ENCODE measurements at places on chromosomes 6 and 20.

DNA sequence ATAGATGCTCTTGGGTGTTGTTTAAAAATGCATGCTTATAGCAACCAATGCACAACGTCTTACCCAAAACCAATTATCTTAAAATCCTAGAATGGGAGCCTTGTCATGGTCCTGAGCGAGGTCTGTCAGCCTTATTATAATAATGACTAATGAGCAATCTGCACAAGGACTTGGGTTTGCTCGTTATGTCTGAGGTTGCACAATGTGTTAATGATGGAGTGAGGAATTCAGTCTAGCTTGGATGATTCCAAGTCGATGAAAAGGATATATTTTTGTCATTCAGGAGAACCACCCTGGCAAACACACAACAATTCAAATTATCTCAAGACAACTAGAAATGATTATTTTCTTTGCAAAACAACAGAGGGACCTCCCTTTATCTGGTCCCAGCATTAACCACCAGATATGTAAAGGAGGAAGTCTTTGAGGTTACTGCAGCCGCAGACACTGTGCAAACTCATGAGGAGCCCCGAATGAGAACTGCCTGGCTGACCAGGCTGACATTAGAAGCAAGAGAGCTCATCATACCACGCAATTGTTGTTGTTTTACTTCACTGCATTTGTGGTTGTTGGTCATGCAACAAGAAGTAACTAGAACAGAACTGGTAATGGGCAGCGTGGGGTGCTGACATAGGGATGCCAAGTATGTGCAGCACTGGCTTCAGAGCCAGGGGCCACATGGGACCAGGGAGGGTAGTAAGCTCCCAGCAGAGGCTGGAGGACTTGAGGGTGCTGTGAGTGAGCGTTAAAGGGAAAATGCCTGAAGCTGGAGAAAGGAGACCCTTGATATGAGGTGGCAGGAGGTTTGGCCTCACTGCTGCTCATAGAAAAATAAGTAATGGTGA, 488.3 kb downstream of the CDH26 start:
- H3K36me3 ChIP-seq: no peaks in the 10 kb centered on the region
- no peak overlapping the region for H3K4me3 ChIP-seq
- DNase-seq: no peak
- H3K27ac ChIP-seq: no peak overlapping the region
- no peaks in the 10 kb centered on the region for H3K4me1 ChIP-seq

DNA sequence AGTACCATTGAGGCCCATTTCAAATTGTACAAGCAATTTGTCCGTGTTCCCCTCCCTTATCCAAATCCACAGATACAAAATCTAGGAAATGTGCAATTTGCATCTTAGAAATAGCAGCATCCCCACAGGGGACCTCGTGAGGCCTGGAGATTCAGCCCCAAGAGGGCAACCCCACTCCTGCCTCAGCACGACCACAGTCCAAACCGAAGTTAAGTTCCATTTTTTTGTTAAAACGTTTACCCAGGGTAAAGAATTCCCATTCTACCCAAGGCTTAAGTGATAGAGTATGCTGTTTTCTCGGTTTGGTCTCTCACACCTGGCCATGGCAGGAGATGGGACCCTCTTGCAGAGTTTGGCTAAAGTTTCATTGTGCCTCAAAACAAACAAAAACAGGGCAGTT, 41.2 kb downstream of the PLCG1 start:
- peaks cover 49% of the 10 kb centered on the region for H3K36me3 ChIP-seq
- H3K4me3 ChIP-seq: no peak overlapping the region
- H3K27me3 ChIP-seq: no peaks in the 10 kb centered on the region
- no peak overlapping the region for H3K27ac ChIP-seq

DNA sequence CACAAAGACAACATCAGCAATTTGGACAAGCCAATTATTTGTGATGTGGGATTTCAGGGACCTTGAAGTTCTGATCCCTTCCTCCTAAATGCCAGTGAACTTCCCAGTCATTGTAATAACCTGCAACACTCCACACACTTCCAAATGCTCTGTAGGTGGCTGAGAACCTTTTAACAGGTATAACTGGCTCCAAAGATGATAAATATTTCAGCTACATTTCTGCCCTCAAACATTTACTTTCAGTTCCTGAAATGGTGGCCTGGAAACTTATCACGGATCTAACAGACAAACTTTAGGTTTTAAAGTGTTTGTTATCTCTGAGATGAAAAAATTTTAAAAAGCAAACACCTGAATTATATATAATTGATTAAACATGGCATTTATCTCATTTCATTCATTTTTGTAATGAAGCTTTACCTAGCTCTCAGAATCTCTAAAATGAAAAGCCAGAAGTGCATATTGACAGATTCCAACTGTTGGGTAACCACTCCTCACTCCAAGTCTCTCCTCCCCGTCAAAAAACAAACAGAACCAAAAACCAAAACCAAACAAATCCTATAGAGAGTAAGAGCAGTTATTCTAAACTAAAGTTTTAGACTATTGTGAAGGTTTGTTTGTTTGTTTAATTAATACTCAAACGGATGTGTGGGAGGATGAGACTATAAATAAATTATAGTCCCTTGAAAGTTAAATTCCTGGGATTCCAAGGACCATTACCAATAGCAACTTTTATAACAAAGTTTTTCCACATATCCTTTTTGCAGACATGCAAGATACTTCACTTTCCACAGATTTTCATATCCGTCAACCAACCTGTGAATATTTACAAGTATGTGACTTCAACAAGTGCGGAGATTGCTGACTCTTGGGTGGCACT, 12.4 kb upstream of the KIAA0408 start:
- H3K36me3 ChIP-seq: peaks cover 22% of the 10 kb centered on the region
- no peak for DNase-seq
- H3K27me3 ChIP-seq: no peaks in the 10 kb centered on the region
- H3K4me1 ChIP-seq: peaks cover 2% of the 10 kb centered on the region
- H3K4me3 ChIP-seq: no peak overlapping the region
- H3K27ac ChIP-seq: no peak overlapping the region

GRCh38 chr6:21992178-21992967, 304.5 kb downstream of the PRL start:
- peaks cover 2% of the 10 kb centered on the region for H3K36me3 ChIP-seq
- no peaks in the 10 kb centered on the region for H3K27me3 ChIP-seq
- H3K4me3 ChIP-seq: no peak overlapping the region
- no peak overlapping the region for H3K27ac ChIP-seq
- DNase-seq: no peak

DNA sequence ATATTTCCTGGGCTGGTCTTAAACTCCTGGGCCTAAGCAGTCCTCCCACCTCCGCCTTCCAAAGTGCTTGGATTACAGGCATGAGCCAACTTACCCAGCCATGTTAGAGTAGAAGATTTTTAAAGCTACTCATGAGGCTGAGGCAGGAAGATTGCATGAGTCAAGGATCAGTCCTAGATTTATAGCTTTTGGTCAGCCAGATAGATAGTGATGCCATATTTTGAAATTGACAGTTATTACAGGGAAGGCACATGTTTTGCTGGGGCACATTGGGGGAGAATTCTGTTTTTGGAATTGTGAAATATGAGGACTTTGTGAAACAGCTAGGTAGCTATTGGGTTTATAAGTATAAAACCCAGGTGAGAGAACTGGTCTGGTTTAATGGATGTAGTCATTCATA, 40.9 kb downstream of the DOP1A start:
- no peaks in the 10 kb centered on the region for H3K27me3 ChIP-seq
- H3K36me3 ChIP-seq: peaks cover 21% of the 10 kb centered on the region
- no peak overlapping the region for H3K27ac ChIP-seq

GRCh38 chr6:98717322-98717877, 117.0 kb upstream of the POU3F2 start:
- peak overlapping the region; percentile 10 for H3K4me3 ChIP-seq
- H3K27me3 ChIP-seq: no peaks in the 10 kb centered on the region
- 0 out of 3 replicates have a peak, but pooled peaks cover under 1% of the 10 kb centered on the region for H3K36me3 ChIP-seq
- H3K27ac ChIP-seq: no peak overlapping the region
- no peak for DNase-seq

GRCh38 chr6:33786736-33787135, 2.2 kb downstream of the LEMD2 start:
- no peak overlapping the region for H3K27ac ChIP-seq
- H3K4me1 ChIP-seq: peaks cover 27% of the 10 kb centered on the region
- H3K36me3 ChIP-seq: peaks cover 16% of the 10 kb centered on the region
- peak overlapping the region; percentile 85 for H3K4me3 ChIP-seq
- H3K27me3 ChIP-seq: no peaks in the 10 kb centered on the region
- DNase-seq: no peak

- H3K27ac ChIP-seq: no peak overlapping the region
- H3K4me1 ChIP-seq: no peaks in the 10 kb centered on the region
- H3K27me3 ChIP-seq: no peaks in the 10 kb centered on the region
- no peak overlapping the region for H3K4me3 ChIP-seq
- no peak for DNase-seq
- H3K36me3 ChIP-seq: no peaks in the 10 kb centered on the region
Measured at GRCh38 chr6:167323111-167323510, 1.8 kb upstream of the TTLL2 start.

GRCh38 chr6:166515072-166515810, 71.2 kb downstream of the RAMACL start:
- no peaks in the 10 kb centered on the region for H3K27me3 ChIP-seq
- no peak for DNase-seq
- no peak overlapping the region for H3K27ac ChIP-seq
- H3K36me3 ChIP-seq: peaks cover 31% of the 10 kb centered on the region

DNA sequence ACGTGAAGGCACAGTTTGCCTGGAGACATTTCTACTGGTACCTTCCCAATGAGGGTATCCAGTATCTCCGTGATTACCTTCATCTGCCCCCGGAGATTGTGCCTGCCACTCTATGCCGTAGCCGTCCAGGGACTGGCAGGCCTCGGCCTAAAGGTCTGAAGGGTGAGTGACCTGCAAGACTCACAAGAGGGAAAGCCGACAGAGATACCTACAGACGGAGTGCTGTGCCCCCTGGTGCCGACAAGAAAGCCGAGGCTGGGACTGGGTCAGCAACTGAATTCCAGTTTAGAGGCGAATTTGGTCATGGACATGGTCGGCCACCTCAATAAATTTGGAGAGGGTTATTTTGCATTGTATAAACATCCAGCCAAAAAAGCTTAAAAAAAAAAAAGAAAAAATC, 420.3 kb upstream of the FLRT3 start:
- H3K4me1 ChIP-seq: no peaks in the 10 kb centered on the region
- no peak overlapping the region for H3K4me3 ChIP-seq
- no peaks in the 10 kb centered on the region for H3K27me3 ChIP-seq
- no peaks in the 10 kb centered on the region for H3K36me3 ChIP-seq

GRCh38 chr6:154986787-154987235, 8.3 kb upstream of the TIAM2 start:
- DNase-seq: no peak
- no peak overlapping the region for H3K27ac ChIP-seq
- H3K27me3 ChIP-seq: no peaks in the 10 kb centered on the region
- no peak overlapping the region for H3K4me3 ChIP-seq

DNA sequence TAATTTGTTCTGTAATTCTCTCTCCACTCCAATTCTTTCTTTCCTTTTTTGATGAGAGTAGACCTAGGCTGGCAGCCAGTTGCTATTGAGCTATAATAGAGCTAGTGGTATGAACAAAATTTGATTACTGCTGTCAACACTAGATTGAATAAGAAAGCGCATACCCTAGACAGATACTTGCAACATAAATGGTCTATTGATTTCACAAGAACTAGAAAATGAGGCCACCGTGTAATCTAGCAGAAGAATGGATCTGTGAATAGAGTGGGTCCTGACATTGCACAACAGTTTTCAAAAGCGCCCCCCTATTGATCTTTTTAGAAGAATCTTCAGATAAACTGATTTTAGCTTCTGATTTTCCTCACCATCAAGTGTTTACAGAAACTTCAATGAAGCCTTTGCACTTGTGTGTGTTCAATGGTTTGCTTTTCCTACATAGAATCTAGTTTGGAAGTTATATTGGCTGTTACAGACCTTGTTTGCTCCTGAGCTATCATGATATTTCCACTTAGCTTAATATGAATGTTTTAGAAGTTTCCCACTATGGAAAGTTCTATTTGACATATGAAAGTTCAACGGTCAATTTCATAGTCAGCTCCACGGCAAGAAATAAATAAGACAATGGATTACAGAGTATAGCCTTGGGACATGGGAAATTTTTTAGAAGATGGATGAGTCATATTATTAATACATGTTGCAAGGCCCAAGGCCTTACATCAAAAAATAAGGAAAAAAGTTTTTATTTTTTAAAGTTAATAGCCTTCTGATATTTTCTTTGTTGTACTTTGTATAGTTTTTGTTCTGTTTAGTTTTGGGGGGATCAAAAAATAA, 55.6 kb downstream of the UTRN start:
- H3K27ac ChIP-seq: no peak overlapping the region
- H3K36me3 ChIP-seq: no peaks in the 10 kb centered on the region
- H3K4me1 ChIP-seq: peaks cover 11% of the 10 kb centered on the region
- no peaks in the 10 kb centered on the region for H3K27me3 ChIP-seq
- H3K4me3 ChIP-seq: no peak overlapping the region

GRCh38 chr6:159969921-159970320, 1.0 kb downstream of the IGF2R start:
- DNase-seq: no peak
- H3K4me3 ChIP-seq: peak overlapping the region; percentile 96
- peaks cover 7% of the 10 kb centered on the region for H3K4me1 ChIP-seq
- H3K27me3 ChIP-seq: no peaks in the 10 kb centered on the region
- H3K27ac ChIP-seq: no peak overlapping the region

DNA sequence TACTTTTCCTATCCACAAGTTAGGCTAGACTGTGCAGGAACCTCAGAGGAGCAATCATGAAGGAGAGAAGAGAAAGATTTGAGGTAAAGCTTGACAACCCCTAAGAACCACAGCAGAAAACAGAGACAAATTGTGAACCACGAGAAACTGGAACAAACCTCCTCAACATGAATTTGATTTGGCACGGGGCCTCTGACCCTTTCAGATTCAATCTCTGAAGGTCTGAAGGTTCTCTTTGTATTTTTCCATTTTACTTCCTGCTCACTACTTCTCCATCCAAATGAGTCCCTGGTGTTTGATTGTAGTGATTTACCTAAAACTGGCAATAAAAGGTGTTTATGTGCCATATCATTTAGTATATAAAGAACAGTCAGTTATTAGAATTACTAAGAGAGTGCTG, 126.1 kb upstream of the STXBP5 start:
- no peak overlapping the region for H3K4me3 ChIP-seq
- no peak overlapping the region for H3K27ac ChIP-seq
- no peak for DNase-seq
- H3K27me3 ChIP-seq: no peaks in the 10 kb centered on the region

- no peaks in the 10 kb centered on the region for H3K4me1 ChIP-seq
- no peak overlapping the region for H3K4me3 ChIP-seq
- DNase-seq: peak; percentile 14
Measured at GRCh38 chr20:37544386-37544785, 16.7 kb upstream of the BLCAP start.

- H3K27me3 ChIP-seq: no peaks in the 10 kb centered on the region
- DNase-seq: no peak
- H3K27ac ChIP-seq: peak overlapping the region; percentile 94
- peaks cover 59% of the 10 kb centered on the region for H3K4me1 ChIP-seq
- H3K36me3 ChIP-seq: peaks cover 7% of the 10 kb centered on the region
- H3K4me3 ChIP-seq: peak overlapping the region; percentile 51
Measured at GRCh38 chr20:47355489-47356219, 845 bp downstream of the ZMYND8 start.
